Stimulated activated CD8-positive, alpha-beta memory T cell treated with anti-CD3 and anti-CD28 coated beads, Interleukin-15, amount 100 ng/mL, for 1 hour (primary cell): ENCODE measurements at places on chromosomes 4 and X.

DNA sequence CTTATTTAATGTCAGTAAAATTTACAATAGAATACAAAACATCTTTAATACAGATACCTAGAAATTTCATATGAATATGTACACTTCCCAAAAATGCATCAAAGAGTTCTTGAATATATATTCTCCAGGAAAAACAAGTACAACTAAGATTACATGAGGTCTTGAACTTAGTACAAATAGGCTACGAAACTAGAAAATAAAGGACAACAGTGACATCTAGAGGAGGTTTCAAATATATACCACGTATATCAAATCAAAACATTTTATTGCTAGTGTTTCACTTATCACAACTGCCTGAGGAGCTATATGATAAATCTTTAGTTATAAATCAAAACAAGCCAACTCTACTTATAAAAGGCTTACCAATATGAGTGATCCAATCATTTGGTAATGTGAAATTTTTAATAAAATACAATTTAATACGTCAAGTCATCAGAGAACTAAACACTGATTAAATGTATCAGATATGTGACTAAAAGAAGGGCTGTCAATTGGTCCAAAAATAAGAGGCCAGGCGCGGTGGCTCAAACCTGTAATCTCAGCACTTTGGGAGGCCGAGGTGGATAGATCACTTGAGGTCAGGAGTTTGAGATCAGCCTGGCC lies 36.6 kb downstream of the ANAPC10 start:
- DNase-seq, result no peak

DNA sequence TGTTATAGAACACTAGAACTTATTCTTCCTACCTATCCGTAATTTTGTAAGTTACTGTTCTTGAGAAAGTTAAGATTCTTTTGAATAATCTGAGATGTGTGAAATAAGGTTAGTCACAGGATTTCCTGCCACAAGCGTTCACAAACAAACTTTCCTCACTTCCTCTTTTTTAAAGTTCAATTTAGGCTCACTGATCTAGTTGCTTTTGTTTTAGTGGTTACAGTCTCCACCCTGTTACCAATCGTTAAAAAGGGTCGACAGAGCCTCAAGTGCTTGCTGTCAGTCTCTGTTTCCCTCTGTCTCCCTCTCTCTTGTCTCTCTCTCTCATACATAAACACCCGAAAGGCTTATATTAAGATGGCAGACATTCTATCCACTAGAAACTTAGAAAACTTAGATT lies 35.9 kb upstream of the STK26 start:
- no peak for DNase-seq

- no peak for DNase-seq
Observed at GRCh38 chr4:37674439-37674838, 11.7 kb downstream of the RELL1 start.

GRCh38 chr4:4559596-4559995 lies 17.7 kb upstream of the STX18 start:
- DNase-seq, result no peak

DNA sequence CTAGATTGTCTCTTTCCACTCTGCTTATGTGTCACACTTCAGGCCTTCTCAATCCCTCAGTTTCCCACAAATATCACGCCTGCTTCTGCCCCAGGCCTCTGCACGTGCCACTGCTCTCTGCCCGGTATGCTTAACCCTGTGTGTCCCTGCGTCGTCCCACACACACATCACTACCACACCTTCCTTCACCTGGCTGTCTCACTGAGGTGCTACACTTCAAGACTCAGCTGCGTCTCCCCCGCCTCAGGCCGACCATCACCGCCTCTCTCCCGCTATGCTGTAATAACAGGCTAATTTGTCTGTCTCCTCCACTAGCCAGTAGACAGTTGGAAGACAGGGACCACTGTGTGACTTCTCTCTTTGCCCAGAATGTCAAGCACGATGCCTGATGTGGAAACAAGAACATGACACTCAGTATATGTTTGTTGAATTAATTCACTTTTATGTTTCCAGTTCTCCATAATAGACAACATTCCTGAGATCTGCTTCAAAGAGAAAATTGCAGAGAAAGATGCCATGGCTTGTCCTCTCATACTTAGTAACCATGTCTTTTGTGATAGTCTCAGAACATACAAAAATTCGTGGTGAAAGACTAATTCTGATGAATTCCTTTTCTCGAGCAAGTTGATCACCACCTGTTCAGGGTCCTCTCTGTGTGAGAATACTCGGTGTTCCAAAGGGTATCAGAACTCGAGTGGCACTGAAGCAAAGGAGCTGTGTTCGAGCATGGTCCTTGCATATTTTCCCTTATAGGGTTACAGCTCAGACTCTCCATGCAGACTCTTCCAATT lies 54.2 kb downstream of the AFAP1 start:
- no peak for DNase-seq

DNA sequence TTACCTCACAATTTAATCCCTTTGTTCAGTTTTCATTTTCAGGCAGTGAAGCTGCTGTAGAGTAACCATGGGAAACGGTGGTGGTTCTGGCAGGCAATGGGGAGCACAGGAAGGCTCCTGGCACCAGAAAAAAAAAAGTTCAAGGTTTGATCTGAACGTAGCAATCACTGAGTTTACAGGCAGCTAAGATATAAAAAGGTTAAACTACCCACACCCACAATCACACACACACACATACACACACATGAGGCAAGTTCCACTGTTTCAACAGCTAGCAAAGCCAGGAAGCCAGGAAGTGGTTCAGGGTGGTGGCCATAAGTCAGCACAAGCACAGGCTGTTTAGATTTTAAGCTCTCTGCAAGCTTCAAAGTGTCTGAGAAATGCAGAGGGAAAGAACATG lies at the start of gene SULT1B1:
Gene SULT1B1, minus strand, starts transcription at position 166 of the 400 bp plus-strand sequence. CDS start 5,403 bp downstream, outside the sequence.
- DNase-seq, result peak; percentile 11

DNA sequence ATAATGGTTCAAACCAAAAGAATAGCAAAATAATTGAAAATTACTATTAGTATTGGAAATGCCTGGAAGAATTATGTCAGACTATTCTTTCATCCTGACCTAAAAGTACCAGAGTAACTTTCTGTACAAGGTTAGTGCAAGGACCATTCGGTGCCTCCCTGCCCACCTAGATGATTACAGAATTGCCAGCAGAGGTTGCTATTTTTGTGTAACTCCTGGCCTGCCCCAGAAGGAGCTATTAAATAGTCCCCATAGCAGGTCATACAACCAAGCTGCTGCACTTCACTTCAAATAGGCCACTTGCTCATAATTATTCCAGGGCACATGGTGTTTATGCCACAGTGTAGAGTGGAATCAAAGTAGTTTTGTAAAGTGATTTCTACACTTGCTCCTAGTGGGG lies 831.1 kb upstream of the PABPC4L start:
- no peak for DNase-seq

DNA sequence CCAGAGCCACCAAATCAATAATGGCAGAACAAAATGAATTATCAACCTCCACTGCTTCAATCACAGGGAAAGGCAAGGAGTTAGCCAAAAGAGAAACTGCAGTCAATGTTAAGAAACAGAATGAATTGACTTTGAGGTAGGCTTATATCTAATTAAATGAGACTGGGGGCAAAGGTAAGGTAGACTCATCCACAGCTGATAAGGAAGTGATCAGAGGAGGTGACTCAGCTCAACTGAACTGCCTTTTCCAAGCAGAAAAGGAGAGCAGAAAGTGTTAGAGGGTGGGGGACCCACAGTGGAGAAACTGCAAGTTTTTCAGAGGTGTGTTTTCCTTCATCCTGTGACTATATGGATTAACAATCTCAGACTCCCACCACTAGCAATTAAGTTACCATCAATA lies 345.8 kb upstream of the PPARGC1A start:
- DNase-seq, result no peak

DNA sequence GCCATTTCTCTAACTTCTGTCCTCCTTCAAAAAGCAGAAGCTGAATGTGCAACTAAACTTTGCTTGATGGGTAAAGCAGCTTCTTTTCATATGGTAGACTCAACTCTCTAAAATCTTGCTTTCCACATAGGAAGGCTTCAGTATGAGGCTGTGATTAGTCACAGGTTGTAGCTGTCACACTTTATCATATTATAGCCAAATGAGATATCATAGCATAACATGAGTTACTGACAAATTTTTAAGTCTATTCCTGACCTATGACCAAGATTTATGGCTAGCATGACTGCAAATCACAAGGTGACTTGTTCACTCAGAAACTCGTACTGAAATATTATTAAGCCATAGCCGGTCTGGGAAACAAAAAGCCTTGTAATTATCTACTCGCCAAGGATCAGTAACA lies 998.6 kb downstream of the RPA4 start:
- no peak for DNase-seq

DNA sequence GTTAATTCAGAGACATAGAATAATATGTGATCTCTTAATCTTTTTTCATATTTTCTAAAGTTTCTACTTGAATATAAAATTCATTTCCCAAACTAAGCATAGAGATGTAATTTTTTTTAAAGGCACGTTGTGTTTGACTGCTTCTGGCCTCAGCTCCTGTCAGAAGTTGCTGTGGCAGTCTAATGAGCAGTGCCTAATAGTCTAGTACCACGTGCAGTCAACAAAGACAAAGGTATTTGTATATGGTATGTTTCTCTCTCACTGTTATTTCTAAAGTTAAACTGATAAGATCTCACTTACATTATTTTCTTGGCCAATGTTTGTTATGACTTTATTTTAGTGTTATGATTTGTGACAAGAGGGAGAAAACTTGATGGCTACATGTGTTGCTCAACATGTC lies 48.6 kb upstream of the MCUB start:
- DNase-seq, result no peak

- no peak for DNase-seq
Observed at GRCh38 chrX:102658556-102658955, 7.3 kb downstream of the GPRASP1 start.

- DNase-seq, result no peak
Observed at GRCh38 chrX:38095971-38096529, 89.7 kb downstream of the SYTL5 start.

DNA sequence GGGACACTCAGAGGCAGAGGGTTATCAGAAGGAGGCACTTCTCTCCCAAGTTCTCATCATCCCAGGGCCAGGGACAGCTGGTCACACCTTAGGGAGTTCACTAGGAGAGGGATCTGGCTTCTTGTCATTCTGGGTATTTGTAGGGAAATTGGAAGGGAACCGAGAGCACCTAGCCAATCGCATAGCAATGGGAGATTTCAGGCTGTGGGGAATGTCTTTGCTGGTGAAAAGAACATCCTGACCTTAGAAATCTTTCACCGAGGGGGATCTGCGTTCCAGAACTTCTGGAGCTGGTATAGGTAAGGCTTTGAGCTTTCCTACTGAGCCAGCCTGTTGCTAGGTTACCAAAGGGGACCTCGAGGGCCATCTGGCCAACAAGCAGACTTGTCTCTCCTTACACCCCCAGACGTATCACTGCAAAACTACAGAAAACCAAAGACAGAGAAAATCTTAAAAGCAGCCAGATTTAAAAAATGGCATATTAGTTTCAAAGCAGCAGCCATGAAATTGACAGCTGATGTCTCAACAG lies 6.8 kb downstream of the HTT-AS start:
- DNase-seq, result no peak

DNA sequence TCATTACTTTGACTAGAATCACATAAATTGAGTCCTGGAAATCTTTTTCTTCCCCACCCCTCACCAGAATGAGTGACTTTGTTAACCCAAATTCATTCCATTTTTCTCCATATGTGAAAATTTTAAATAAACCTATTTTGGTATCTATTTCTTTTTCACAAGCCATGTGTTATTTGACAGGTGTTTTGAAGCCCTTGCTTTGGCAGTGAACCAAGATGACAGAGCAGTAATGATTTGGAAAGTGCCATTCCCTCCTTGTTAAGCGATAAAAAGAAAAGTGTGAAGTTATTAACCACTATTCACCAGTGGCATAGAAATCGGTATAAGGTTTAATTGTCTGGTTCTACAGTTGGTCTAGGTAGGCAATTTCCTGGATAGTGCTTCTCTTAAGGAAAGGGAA lies 66.1 kb downstream of the POLA1 start:
- DNase-seq, result no peak

DNA sequence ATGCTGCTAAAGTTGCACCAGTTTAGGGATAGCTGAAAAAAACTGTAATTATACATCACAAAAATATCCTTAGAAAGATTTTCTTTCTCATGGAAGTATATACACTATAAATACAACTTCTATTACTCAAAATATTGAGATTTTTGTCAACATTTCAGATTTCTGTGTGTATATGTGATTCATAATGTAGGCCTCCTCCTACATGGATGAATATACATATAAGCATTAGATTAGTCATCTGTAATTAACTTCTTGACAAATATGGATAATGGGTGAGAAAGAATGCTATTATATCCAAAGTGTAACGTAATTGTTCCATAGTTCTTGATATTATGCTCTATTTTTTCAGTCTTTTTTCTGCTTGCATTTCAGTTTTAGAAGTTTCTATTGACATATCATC lies 124.9 kb downstream of the CBLL2 start:
- DNase-seq, result no peak

GRCh38 chr4:25180524-25181131 lies 20.4 kb upstream of the SEPSECS start:
- DNase-seq, result no peak

- DNase-seq, result no peak
Observed at GRCh38 chr4:152500275-152500674, 35.6 kb downstream of the FBXW7 start.

DNA sequence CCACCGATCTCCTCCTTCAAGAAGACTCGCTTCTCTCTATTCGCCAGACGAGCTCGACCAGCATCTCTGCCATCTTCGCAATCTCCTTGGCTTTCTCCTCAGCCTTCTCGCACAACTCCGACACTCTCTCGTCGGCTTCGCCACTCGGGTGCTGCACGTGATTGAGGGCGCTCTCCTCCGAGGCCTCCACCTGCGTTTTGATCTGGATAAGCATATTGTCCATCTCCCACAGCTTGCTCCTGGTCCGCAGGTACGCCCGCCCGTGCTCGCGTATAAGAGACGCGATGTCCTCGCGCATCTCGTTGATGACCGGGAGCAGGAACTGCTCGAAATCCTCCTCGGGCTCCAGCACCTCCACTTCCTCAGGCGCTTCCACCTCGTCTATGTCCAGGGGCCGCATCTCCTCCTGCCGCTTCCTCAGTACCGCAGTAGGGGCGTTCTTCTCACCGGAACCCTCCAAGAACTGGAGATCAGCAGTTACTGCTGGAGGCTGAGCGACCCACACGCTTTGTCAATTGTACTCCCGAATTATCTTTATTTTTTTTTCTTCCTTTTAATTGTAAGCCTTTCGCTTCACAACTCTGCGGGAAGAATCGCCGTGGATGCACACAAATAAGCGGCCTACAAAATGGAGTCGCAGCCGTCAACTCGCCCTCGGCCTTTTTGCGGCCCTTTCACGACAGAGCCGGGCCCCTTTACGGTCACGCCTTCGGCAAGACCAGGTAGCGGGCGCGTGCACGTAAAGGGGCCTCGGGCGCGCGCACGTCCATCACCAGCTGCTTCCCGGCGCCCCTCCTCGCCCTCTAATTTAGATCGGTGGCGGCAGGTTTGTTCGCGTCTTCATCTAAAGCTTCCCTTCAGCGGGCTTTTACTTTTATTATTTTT lies at the start of gene MRFAP1L1:
Gene MRFAP1L1, minus strand, starts transcription at position 636 of the 885 bp plus-strand sequence. Its CDS starts 236 bp downstream, at position 400.
- DNase-seq, result peak; percentile 92

- DNase-seq, result no peak
Observed at GRCh38 chr4:170017252-170017651, 8.9 kb downstream of the MFAP3L start.

GRCh38 chr4:138405466-138405891 lies 163.3 kb upstream of the SLC7A11 start:
- DNase-seq, result no peak
